ENCODE measurements at places on chromosomes 5 and 9.

DNA sequence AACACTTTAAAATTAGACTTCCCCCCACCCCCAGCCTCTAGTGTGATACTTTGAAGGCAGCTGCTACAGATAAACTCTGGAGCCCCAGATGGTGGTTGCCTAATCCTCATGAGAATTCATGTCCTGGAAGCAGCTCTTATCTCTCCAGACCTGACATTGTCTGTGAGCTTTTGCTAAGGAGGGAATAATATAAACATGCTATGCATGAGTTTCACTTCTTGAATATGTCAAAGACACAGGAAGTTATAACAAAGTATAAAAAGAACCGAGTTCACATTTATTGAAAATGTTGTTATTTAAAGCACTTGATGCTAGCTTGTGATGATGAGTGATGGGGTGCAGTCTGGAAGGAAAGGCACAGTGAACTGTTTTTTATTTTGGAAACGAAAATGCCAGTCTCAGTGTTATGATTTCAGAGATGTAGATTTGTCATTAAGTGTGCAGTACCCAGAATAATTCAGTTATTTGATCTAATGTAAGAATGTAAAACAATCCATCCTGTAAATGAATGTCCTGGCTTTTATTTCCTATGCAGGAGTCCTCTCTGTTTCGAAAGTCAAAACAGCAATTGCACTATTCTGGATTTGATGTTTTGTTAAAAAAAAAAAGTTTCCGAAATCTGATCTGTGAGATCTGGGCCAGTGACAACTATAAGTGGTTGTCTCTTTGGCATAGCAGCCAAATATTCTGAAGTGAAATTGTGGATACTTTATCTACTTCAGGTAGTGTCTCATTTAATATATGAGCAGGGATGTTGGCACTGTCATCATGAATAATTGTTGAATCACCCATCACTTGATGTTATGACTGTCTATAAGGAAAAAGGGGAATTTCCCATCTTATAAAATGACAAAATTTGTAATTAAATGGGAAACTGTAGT is 77.0 kb downstream of the ZCCHC7 start:
- DNase-seq: no peak

GRCh38 chr9:104090578-104090977 is 3.5 kb upstream of the SMC2 start:
- no peak for DNase-seq

- no peak for DNase-seq
Measured at GRCh38 chr9:123089790-123090189, 56.3 kb downstream of the GPR21 start.

DNA sequence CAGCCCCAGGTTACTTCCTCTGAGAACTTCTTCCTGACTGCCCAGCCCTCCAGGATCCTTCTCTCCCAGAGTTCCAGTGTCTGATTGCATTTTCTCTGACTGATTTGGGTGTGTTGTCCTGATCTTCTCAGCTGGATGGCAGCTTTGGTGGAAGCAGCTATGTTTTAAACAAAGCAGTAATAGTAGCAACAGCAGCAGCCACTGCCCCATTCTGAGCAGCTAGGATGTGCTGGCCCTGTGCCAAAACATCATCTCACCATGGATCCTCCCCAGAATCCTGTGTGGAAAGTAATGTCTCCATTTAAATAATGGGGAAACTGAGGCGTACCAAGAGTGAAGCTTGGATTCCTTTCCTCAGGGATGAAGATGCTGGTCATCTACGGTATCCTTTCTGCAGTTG is 46.4 kb upstream of the PSD2 start:
- DNase-seq: no peak

DNA sequence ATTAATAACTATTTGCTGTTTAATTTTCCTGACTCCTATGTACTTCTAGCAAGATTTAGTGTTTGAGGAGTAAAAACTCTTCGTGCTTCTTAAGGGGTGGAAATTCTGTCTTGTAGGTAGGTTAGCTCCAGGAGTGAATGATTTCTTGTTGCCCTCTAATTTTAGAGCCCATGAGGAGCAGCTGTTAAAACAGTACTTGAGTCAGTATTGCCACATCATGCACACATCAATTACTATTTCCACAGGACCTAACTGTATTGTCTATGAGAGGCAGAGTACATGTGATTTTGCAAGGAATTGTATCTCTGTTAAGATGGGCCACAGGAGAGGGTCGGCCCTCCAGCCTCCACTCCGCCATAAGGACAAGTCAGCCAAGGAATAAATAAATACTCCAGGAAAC is 91.2 kb downstream of the PDZD2 start:
- no peak for DNase-seq

GRCh38 chr9:131839281-131840084 is 99.6 kb upstream of the RAPGEF1 start:
- peak; percentile 19 for DNase-seq

GRCh38 chr9:107690021-107690420 is 200.5 kb upstream of the KLF4 start:
- DNase-seq: no peak

- no peak for DNase-seq
Measured at GRCh38 chr9:134812343-134812673, 68.3 kb upstream of the FCN2 start.

DNA sequence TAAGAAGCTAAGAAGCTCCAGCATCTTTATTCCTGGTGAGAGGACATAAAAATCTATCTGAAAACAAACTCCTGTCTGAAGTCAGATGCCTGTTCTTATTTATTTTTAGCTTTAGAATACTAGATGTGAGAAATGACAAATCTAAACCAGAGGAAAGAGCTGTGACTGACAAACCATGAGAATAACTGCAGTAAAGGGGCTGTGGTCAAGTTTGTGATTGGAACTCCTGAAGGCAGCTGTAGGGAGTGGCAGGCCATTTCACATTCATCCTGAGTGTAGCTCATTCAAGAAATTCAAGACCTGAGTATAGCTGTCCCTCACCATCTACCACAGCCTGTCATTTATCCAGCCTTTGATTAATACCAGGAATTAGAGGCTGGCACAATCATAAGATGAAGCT is 718.8 kb downstream of the BRINP1 start:
- no peak for DNase-seq

GRCh38 chr5:143290125-143290524 is 113.4 kb downstream of the NR3C1 start:
- no peak for DNase-seq

- no peak for DNase-seq
Measured at GRCh38 chr5:30505014-30505886, 688.2 kb upstream of the CDH6 start.

DNA sequence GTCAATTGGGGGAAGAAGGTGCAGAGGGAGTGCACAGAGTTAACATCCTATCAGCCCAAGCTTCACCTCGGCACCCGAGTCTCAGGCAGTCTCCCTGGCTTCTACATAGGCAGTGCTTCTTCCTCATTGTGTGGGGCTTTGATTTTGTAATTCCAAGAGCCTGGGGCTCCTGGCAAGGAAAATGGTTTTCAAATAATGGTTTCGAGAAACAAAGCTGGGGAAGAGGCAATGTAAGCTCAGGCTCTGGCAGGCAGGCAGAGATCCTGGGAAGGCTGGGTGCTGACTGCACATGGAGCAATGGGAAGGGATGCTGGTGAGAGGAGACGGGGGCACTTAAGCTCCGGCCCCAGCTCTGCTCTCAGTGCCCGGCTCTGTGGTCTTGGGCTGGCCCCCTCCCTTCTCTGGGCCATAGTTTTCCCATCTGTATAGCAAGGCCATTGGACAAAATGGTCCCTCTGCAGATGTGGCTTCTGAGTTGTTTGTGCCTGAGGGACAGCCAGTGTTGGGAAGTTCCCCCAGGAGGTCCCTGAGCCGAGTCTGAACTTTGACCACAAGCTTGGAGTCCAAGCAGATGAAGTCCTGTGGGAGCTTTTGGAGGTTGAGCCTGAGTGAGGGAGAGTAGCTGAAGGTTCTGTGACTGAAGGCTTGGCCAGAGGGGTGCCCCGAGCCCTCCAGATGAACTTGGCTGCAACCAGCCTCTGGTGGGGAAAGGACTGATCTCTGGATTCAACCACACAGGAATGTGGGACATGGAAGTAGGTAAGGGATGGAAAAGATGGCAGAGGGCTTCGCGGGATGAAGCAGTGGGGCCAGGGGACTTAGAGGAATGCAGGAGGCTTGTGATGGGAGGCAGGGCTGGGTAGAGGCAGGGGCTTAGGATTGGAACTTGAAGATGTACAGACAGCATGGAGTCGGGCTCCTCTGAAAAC is 28.5 kb upstream of the IL17B start:
- no peak for DNase-seq

DNA sequence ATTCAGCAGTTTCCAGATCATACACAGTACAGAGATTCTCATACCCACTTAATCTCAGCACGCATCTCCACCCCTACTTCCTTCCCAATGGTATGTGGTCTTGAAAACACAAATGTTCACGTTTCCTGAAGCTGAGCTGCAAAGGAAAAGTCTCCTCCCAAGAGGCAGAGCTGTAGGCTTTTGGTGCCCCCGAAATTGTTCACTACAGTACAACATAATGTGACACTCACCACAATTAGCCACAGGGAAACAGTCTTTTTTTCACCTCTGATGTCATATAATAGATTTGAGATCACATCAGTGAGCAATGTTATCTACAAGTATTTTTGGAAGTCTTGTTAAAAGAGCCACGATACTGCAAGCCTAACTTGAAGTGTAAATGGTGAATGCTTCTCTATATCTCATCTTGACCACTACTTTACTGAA is 40.2 kb downstream of the NFIB start:
- DNase-seq: no peak

DNA sequence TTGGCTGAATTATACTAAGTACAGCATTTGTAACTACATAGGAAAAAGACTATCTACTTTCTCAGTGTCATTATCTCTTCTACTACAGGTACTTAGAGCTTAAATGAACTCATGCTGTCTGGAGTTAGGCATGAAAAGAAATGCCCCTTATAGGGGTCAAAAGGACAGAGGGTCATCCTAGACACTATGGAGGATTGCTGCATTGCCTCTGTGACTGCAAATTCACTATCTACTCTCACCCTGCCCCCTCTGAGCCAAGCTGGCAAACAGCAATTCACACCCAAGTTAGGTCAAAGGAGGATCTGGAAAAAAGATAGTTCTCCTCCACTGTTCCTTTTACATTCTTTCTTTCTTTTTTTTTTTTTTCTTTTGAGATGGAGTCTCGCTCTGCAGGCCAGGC is 36.7 kb downstream of the ANKRD31 start:
- no peak for DNase-seq

DNA sequence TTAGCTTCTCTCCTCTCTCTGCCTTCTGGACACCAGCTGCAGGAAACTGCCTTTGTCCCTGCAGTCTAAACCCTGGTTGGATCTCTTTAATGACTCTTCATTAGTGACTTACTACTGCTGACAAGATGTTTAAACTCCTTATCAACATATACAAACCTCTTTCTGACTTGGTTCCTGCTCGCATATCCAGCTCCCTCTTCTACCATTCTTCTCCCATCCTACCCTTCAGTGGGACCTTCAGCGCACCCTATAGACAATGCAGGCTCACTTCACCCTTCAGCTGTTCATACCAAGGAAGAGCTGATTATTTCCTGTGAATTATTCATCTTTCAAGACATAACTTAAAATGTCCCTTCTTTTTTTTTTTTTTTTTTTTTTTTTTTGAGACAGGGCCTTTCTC is 436.5 kb downstream of the KIAA0825 start:
- DNase-seq: no peak

GRCh38 chr5:92514896-92515295 is 1066.1 kb downstream of the NR2F1-AS1 start:
- DNase-seq: no peak

- DNase-seq: no peak
Measured at GRCh38 chr5:147661541-147661940, 121.0 kb downstream of the JAKMIP2 start.

- DNase-seq: no peak
Measured at GRCh38 chr5:127505905-127506304, 11.5 kb upstream of the PRRC1 start.

- DNase-seq: no peak
Measured at GRCh38 chr5:27240791-27241190, 202.4 kb upstream of the CDH9 start.

- no peak for DNase-seq
Measured at GRCh38 chr9:68643901-68644809, 60.9 kb upstream of the PIP5K1B start.

GRCh38 chr9:88533951-88534455 is 975 bp upstream of the NXNL2 start:
- peak; percentile 7 for DNase-seq

GRCh38 chr9:36151316-36152210 is 15.0 kb downstream of the GLIPR2 start:
- peak; percentile 81 for DNase-seq

- DNase-seq: peak; percentile 67
Measured at GRCh38 chr9:127004946-127005769, 90.6 kb downstream of the RALGPS1 start.

GRCh38 chr9:123821619-123822018 is 108.3 kb downstream of the DENND1A start:
- no peak for DNase-seq

DNA sequence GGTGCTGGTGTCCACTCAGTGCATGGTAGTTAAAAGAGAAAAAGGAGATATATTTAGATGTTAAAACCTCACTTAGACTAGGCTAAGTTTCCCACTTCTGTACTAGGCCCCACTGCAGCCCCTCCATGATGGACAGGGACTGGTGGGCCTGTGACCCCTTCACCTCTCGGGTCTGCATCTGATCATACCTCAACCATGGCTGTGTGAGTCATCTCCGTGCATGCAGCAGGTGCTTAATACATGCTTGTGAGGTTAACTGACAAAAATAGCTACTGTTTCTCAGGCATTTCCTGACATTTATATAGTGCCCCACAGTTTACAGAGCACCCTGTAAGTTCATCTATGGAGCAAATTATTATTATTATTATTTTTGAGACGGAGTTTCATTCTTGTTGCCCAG is 8.4 kb upstream of the URM1 start:
- no peak for DNase-seq

DNA sequence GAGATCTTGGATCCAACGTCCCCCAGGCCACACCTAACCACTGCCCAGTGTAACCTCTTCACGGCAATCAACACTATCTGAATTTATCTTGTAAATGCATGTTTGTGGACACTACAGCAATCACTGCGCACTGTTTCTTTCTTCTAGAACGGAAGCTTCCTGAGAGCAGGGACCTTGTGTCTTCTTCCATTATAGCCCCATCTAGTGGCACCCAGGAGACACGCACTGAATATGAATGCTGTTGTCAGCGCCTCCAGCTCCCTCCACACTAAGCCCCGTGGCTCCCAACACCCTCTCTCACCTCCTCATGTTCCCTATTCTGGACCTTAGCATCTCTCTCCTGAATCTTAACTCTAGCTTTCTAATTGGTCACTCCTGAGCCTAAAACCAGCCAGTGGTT is 72.7 kb downstream of the SMIM23 start:
- no peak for DNase-seq

GRCh38 chr9:3760031-3760430 is 234.2 kb upstream of the RFX3 start:
- DNase-seq: no peak

- DNase-seq: no peak
Measured at GRCh38 chr5:159566832-159567231, 236.5 kb upstream of the IL12B start.

- no peak for DNase-seq
Measured at GRCh38 chr9:94245651-94246050, 13.4 kb upstream of the ZNF169 start.

Measured in T-cell (primary cell).